ENCODE measurements at places on chromosomes 3 and 15.

GRCh38 chr3:188176476-188176875 lies 22.5 kb downstream of the LPP start:
- no peak for DNase-seq

GRCh38 chr15:60208709-60209108 lies 189.1 kb downstream of the ANXA2 start:
- DNase-seq, result no peak

DNA sequence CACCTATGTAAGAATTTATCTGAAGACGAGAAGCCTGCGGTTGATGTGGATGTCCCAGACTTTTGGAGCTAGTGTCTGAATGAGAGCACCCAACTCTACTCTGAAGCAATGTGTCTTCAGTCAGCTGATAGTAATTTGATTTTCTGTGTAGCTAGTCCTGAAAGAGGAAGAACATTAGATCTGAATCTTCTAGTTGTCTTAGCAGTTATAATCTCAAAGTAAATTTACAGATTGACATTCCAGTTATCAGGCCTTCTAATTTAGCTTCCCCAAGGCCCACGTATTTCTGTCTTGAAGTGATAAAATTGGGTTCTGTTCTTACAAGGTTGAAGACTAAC lies 1.5 kb downstream of the TCAIM start:
- DNase-seq, result no peak

DNA sequence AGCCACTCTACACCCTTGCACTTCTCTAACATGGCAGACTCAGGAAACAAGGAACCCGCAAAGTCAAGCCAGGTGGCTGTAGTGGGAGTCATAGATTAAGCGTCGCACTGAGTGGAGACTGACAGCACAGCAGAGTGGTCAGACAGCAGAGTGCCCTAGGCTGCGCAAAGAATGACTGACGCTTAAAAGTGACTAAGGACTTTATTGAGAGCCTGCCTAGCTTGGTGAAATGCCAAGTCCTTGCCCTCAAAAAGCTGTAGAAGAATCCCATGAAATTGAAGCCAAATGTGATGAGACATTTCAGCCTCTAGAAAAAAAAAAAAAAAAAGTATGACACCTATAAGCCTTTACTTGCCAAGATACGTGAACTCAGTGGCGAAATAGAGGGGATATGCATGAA lies 30.2 kb downstream of the NCEH1 start:
- DNase-seq, result no peak

DNA sequence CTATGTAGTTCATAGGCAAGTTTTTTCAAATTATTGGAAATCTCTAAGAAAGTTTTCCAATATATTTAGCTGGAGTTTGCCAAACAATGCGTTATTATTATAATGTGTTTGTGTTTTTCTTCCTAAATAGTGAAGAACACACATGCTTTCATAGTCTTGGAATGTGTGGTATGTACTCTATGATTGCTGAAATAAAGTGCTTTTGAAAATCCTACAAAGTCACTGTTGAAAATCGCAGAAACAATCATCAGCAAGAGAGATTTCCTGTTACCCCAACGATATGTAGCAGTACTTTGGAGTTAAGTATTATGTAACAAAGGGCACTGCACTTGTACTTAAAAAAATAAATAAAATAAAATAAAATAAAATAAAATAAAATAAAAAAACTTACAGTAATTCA lies 796.2 kb downstream of the NAALADL2 start:
- DNase-seq, result no peak

DNA sequence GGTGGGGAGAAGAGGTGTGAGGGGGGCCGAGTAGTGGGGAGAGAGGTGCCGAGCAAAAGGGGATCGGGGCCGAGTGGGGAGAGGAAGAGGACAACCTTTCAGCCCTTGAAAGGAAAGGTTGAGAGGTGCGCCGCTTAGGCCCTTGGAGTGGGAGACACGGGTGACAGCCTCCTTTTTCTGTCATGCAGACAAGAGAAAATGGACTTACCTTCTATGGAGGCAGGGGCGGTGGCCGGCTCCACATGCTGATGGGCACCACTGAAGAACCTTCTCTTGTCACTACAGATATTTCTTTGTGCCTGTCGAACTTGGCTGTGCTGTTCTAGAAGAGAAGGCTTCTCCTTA lies 421 bp downstream of the KLHL18 start:
- peak; percentile 22 for DNase-seq

GRCh38 chr3:40911928-40912327 lies 287.4 kb upstream of the CTNNB1 start:
- DNase-seq, result no peak

DNA sequence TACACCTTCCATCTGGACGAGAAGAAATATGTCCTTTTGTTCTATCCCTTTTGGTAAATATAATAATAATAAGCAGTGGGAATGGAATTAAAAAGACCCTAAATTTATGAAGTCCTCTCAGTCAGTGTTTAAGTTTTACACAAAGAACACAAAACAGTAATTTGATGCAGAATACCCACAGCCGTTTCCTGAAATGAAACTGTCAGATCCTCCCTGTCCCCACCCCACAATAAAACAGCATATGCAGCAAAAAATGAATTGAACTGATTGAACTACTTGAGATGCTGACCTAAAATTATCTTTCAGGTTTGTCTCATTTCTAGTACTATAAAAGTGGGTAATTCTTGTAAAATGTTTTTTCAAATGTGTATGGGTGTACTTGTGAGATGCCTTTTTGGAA lies 2.2 kb upstream of the LRIG1 start:
- no peak for DNase-seq

GRCh38 chr3:34948517-34948916 lies 690.8 kb upstream of the ARPP21 start:
- DNase-seq, result no peak

GRCh38 chr3:174232658-174233429 lies 626.3 kb upstream of the NAALADL2 start:
- DNase-seq, result no peak

- DNase-seq, result no peak
These were observed 62.7 kb downstream of the CPNE4 start for GRCh38 chr3:131972091-131972490.

DNA sequence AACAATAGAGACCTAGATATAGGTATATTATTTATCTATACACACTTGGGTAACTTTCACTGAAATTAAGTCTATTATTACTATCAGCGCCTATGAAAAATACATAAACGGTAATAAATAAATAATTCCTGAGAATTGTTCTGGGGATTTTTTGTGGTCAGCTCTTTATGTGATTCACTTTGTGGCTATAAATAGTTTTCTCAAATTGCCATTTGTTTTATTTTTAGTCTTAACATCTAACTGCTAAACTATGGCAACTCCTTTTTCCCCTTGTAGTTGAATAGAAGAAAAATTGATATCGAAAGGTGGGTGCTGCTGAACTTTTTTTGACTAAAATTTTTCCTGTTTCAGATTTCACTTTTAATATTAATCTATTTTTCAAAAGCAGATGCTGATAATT lies 189.0 kb downstream of the VGLL3 start:
- no peak for DNase-seq

DNA sequence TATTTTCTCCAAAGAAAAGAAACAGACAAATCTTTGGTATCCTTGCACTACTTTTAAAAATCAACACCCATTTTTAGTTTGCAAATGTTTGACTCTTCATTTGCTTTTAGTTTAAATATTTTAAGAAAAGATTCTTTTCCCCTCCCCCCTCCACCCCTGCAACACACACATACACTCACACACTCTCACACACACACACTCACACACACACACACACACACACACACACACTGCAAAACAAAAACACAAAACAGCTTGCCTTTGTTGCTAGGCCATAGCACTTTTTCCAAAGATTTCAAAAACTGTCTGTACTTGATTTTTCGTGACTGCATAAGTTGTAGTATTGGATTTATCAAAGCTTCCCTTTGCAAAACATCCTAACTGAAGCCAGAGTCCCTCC lies 26.9 kb downstream of the ROBO2 start:
- DNase-seq, result no peak

- DNase-seq, result no peak
These were observed 94.4 kb downstream of the ANKRD28 start for GRCh38 chr3:15703346-15703745.

DNA sequence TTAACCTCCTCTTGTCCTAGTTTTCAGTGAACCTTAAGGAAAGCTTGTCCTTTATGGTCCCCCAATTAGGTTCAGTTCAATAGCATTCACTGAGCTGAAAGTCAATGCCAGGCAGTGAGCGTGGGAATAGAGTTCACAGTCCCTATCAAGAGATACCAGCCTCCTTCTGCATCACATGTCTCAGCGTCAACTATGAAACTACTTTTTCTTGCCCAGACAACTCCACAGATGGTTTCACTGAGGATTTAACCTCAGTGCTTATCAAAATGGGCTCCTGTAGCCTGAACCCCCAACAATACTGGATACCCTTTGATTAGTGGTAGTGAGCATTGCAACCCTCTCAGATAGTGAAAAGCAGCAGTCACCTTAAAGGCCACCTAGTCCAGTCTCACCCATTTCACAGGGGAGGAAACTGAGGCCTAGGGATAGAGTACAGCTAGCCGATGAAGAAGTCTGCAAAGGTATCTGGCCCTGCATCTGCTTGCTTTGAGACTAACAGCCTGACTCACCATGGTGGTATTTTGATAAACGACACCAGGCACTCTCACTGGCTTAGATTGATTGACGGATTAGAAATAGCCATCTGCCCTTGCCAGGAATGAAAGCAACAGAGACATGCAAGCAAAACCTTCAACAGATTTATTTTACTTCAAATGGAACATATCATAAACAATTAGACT lies 1.6 kb upstream of the UBA3 start:
- no peak for DNase-seq

GRCh38 chr3:129061023-129061887 lies 676 bp downstream of the GP9 start:
- DNase-seq, result no peak

- no peak for DNase-seq
These were observed 763 bp upstream of the TRNT1 start for GRCh38 chr3:3125977-3126376.

DNA sequence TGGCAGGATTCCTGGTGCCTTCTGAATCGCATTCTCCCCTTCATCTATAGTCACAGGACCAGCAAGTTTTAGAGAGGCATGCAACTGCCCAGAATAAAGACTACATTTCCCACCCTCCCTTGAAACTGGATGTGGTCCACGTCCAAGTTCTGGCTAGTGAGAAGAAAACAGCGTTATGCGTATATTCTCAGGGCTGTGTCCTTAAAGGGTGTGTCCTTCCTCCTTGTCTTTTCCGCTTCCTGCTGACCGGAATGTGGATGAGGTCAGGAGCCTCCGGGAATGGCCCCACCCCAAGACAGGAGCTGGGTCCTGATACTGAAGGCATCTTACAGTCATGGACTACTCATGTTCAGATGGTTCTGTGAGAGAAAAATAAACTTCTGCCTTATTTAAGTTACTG lies 20.2 kb downstream of the CHST2 start:
- DNase-seq, result no peak

DNA sequence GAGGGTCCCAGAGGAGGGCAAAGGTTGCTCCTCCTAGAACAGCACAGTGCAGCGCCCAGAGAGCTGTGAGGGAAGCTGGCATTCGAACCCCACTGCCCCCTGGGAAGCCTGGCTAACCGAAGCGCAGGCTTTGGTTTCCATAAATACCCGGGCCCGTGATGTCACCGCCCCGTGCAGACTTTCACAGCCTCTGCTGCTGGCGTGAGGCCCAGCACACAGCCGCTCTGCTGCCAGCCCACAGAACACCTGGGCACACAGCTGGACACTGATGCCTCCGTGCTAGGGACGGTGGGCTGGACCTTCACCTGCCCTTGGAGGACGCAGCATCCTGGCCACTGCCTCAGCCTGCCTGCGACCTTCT lies 1.0 kb downstream of the IQSEC1 start:
- no peak for DNase-seq

GRCh38 chr3:168511428-168512014 lies 415.8 kb upstream of the GOLIM4 start:
- no peak for DNase-seq

DNA sequence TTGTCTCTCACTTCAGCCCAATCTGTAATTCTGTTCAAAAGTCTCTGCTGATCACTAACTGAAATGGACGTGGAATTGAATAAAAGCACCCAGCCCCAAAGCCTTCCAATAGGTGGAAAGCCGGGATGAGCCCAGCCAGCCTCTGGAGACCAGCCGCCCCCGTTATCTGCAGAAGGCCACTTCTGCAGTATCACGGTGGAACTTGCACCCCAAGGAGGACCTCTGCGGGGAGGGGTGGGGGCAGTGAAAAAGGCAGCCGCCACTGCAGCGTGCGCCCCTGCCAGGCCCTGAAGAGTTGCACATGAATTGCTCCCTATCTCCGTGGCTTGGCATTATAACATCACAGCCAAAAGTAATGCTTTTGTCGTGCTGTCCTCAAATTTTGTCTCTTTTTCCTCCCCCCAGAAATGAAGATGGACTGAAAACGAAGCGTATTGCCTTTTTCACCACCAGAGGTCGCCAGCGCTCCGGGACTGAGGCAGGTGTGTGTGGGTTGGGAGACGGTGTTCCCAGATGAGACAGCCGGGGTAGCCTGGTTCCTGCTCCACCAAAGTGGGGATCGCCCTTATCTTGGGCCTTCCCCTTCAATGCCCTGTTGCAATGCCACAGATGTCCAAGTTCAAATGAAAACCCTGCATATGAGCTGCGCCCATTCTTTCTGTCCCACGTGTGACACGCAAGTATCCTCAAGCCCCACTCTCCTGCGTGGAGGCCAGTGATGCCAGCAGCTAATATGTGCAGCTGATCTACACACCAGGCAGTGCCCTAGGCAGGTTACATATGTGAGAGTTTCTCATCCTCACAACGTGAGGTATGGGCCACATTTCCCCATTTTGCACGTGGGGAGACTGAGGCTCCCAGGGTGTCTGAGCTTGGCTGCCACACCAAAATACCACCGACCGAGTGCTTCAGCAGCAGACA lies 96.0 kb downstream of the LRRK1 start:
- peak; percentile 66 for DNase-seq

DNA sequence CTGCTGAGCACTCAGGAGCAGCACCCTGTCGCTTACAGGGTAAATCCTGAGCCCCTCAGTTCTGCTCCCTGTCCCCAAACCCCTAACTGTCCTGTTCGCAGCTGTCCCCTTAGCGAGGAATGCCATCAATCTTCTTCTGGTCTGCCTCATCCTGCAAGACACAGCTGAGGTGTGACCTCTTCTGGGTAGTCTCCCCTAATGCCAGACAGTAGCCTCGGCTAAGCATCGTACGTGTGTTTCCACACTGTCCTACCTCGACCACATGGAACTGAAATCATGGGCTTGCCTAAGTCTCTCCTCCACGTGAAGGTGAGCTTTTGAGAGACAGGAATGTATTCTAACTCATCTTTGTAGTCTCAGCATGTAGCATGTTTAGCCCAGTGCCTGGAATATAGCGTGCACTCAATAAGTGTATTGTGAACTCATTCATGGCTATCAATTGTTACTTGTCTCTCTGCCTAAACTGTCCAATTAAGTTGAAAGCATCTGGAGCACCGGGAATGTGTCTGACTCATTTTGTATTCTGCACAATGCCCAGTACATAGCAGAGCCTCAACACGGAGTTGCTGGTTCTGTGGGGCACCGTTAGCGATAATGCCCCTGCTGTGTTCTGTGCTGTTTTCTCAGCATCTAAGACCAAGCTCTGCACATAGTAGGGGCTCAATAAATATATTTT lies 90.2 kb downstream of the HES1 start:
- DNase-seq, result no peak

GRCh38 chr3:56980798-56981390 lies 79.6 kb upstream of the SPATA12 start:
- no peak for DNase-seq

Data from T-helper 9 cell (primary cell).